Fibroblast of lung (primary cell): ENCODE measurements at places on chromosomes 1 and 21. TPM values are rescaled to one million over a fixed set of nuclear protein-coding genes. Genes with fewer than 3 reads are reported as not detected.

Gene ANXA9
- total RNA-seq, result under 0.01 and 0.33 TPM in 2 replicates

Gene SPRR4
- total RNA-seq, result not detected in 2 replicates

Gene NPHS2
- total RNA-seq, result not detected in 2 replicates

Gene TXNIP
- total RNA-seq, result 361 and 773 TPM in 2 replicates

Gene FAM177B
- not detected in 2 replicates for total RNA-seq

Gene APOBEC4
- not detected in 2 replicates for total RNA-seq

Gene PM20D1
- total RNA-seq, result not detected in 2 replicates

Gene WDR3
- 15.7 TPM in 2 replicates for total RNA-seq
